ENCODE measurements at places on chromosomes 7 and 10.

- no peak for DNase-seq
These were observed 9.2 kb downstream of the CPN1 start for GRCh38 chr10:100072514-100072913.

DNA sequence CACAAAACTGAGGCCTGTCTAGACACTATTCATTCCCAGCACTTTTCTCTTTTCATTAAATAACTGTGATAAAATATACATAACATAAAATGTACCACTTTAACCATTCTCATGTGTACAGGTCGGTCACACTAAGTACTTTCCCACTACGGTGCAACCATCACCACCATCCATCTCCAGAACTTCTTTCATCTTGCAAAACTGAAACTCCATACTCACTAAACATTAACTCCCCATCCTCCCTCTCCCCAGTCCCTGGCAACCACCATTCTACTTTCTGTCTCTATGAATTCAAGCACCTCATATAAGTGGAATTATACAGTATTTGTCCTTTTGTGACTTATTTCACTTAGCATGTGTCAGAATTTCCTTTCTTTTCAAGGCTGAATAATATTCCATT, 53.0 kb downstream of the ARHGAP12 start:
- DNase-seq: no peak

DNA sequence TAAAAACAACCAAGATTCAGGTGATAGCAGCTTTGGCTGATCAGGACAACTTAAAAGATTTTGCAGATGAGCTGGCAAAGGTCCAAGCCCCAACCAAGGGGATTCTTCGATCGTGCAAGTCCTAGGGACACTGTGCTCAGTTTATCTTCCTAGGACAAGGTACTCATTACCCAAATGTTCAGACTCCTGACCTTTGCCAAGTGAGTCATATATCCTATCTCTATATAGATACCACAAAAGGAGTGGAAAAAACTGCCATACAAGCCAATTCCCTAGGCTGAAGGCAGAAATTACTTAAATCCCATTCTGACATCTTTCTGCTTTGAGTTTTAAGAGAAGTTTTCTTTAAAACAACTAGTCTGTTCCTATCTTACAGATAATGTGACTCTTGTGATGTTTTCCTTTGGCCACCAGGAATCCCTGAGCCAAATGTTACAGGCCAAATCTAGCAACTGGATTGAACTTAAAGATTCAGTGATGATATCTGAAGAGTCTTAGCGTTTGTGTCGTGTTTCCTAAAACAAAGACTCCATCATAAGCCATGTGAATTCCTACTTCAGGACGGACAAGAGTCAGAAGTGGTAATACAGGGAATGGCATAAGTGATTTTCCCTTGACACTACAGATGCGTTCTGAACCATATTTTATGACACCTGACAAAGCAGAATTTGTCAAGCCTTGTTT, 142.6 kb upstream of the ASAH2 start:
- DNase-seq: no peak

GRCh38 chr7:132980402-132980801, 101.5 kb downstream of the CHCHD3 start:
- no peak for DNase-seq

GRCh38 chr10:28841625-28842024, 164.3 kb downstream of the BAMBI start:
- DNase-seq: no peak

GRCh38 chr7:46879783-46880182, 702.1 kb downstream of the TNS3 start:
- DNase-seq: no peak

- peak; percentile 40 for DNase-seq
These were observed 909 bp upstream of the AKR1D1 start for GRCh38 chr7:138075350-138075749.

DNA sequence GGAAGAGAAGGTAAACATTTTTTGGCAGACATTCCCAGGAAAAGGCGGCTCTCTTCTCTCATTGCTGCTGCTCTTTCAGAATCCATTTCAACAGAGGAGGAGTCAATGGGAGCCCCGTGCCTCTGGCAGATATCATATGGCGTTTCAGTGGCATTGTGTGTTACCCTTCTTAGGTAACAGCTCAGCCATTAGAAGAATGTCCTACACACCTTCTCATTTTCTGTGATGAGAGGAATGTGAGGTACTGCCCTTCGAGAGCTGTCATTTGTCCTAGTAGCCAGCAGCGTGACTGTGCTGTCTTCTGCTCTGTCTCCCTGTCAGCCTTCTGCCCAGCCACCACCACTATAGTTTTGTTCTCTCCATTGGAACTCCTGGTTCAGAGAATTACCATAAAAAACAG, 102.4 kb downstream of the EGFR start:
- DNase-seq: no peak

Data from pons (tissue), 1 donor.